ENCODE measurements at places on chromosomes 4 and X.

DNA sequence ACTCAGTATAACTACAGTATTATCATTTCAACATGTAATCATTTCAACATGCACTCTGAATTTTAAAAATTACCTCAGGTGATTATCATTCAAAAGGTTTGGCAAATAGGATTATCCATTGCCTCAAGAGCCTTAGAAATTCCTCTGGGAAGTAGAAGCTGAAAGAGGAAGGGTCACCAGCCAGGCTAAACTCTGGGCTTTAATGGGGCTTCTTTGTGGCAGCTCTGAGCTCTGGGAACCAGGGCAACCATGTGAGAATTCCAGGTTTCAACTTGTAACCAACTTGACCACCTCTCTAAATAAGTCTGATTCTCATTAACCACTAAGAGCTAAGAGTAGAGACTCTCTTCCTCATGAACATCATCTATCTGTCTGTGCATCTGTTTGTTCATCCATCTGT is 117.2 kb upstream of the MED14 start:
- no peaks in the 10 kb centered on the region for H3K4me1 ChIP-seq
- no peak overlapping the region for H3K4me3 ChIP-seq
- no peaks in the 10 kb centered on the region for H3K36me3 ChIP-seq

- no peaks in the 10 kb centered on the region for H3K27me3 ChIP-seq
- no peaks in the 10 kb centered on the region for H3K36me3 ChIP-seq
- no peak overlapping the region for H3K27ac ChIP-seq
- DNase-seq: no peak
- no peak overlapping the region for H3K4me3 ChIP-seq
Observed at GRCh38 chr4:98485816-98486345, 172.5 kb downstream of the TSPAN5 start.

DNA sequence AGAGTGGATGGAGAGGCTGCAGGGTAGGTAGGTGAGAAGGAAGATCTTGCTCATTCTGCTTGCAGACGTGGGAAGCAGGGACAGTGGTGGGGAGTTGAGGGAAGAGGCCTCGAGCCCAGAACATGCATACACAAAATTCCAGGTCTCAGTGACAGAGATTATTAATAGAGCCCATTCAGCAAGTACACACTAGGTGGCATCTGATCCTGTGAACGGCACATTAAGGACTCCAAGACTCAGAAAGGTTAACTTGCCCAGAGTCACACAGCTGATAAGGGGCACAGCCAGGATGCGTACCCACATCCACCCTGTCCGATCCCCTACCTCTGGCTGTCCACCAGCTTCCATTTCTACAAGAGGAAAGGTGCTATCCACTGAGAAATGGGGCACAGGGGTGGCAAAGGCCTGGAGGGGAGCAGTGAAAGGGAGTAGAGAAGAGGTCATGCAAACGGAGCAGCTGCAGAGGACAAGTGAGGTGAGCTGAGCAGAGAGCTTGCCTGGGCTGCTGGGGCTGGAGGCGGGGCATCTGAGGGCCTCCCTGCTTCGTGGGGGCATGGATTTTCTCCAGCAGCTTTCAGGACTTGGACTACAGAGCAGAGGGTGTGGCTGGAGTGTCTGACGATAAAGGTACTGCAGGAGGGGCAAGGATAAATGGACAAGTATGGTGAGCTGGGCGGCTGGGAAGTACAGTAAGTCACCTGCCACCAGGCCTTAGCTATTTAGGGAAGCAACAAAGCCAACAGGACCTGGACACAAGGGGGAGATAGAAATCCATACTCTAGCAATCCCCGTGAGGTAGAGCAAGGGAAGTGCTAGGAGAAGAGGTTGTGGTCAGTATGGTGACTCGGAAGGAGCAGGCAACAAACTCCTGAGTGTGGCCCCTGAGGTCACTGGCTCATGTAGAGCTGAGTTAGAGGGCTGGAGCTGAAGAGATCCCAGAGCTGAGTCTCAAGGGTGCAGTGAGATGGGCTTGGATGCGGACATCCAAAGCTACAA is 11.2 kb downstream of the IDS start:
- DNase-seq: no peak
- H3K4me3 ChIP-seq: no peak overlapping the region
- no peak overlapping the region for H3K27ac ChIP-seq
- H3K36me3 ChIP-seq: no peaks in the 10 kb centered on the region

GRCh38 chr4:176875446-176875930 is 82.8 kb upstream of the VEGFC start:
- H3K4me1 ChIP-seq: no peaks in the 10 kb centered on the region
- no peaks in the 10 kb centered on the region for H3K27me3 ChIP-seq
- no peak for DNase-seq
- no peak overlapping the region for H3K4me3 ChIP-seq
